Activated CD8-positive, alpha-beta memory T cell treated with anti-CD3 and anti-CD28 coated beads for 4 hours (primary cell): ENCODE measurements at places on chromosomes 13 and 19.

GRCh38 chr19:21912654-21913053 lies 76.7 kb upstream of the ZNF43 start:
- DNase-seq: no peak

- no peak for DNase-seq
Observed at GRCh38 chr13:19606152-19606551, 27.3 kb upstream of the MPHOSPH8 start.

DNA sequence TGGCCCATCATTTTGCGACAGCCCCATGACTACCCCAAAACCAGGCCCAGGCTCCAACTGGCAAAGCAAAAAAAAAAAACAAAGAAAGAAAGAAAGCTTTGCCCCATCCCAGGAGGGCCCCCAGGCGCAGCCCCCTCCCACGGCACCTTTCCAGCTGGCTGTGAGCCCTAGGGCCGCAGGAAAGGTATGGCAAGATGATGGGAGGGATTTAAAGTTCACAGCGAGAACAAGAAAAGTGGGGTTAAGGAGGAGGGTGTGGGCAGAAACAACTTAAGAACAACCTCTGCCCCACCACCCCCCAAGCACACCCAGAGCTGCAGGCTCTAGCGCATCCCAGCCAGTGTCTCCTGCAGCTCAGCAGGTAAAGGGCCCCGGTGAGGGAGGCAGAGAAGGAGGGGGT lies at the start of gene CYP2F1:
TSS of gene CYP2F1 (plus strand) at position 301 of the 400 bp plus-strand sequence. CDS start 1,757 bp downstream, outside the sequence.
- DNase-seq: no peak

- no peak for DNase-seq
Observed at GRCh38 chr13:34452831-34453230, 489.2 kb upstream of the NBEA start.

DNA sequence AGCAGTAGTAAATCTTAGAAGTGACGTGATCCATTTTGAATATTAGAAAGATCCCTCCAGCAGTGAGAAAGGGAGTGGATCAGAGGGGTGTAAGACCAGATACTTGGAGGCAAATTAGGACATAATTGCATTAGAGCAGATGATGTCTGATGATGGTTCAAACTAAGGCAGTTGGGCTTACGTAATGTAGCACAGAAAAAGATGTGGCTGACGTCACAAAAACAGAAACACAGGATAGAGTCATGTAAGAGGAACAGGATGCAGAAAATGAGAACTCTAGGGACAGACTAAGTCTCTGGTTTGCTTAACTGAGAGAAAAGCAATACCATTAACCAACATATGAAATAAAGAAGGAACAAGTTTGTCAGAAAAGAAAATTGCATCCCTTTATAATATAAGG lies 392.5 kb upstream of the DACH1 start:
- no peak for DNase-seq

GRCh38 chr13:49733181-49733951 lies 42.1 kb upstream of the EBPL start:
- no peak for DNase-seq
